ENCODE measurements at places on chromosomes 13 and 19. TPM values are rescaled to one million over a fixed set of nuclear protein-coding genes. Genes with fewer than 3 reads are reported as not detected.

GRCh38 chr19:47707135-47707925 is 5.9 kb upstream of the EHD2 start:
- peak; percentile 76 for DNase-seq

DNA sequence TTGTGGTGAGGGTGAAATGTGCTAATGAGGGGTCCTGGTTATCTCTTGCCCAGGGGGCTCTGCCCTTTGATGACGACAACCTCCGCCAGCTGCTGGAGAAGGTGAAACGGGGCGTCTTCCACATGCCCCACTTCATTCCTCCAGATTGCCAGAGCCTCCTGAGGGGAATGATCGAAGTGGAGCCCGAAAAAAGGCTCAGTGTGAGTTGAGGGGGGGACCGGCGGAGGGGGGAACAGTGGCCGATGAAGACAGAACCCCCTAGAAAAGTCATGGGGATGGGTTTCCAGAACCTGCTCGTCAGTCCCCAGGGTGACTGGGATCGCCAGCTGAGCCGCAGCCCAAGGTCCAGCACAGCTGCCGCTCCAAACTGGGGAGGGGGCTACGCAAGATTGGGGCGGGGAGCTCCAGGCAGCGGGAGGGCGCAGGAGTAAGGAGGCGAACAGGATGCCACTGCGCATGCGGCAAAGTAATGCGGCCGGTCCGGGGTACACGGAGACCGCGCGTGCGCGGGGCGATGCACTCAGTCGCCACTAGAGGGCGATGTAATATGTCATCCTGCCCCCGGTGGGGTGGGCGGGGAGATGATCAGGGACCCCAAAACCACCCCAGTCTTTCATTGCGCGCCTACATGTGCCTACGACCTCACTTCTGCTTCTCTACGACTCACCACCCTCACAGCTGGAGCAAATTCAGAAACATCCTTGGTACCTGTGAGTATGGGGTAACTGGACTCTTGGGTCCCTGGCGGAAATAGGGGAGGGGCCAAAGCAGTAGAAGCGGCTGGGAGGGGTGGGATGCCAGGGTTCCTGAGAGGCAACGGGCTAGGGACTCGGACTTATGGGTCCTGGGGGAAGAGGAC is 17.9 kb downstream of the BRSK1 start:
- peak; percentile 73 for DNase-seq

- DNase-seq = no peak
Observed at GRCh38 chr13:48302871-48303358, 636 bp upstream of the RB1 start.

GRCh38 chr13:27442797-27443196 is 7.6 kb downstream of the MTIF3 start:
- DNase-seq = no peak

DNA sequence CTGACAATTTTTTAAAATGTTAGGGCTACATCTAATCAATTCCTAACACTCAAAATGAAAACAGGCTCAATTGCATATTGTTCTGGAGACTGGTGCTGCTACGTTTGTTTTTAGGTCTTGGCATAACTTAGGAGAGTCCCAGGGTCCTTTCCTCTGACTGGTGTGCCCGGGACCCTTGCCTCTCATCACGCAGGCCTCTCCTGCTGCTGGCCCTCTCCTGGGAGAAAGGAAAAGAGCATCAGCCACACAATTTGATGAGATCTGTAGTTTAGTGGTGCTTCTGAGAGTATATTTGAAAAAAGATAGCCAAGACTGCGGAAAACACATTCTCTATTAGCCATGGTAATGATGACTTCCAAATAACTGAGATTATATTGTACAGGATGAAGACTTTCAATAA is 380.0 kb downstream of the KLF12 start:
- no peak for DNase-seq

DNA sequence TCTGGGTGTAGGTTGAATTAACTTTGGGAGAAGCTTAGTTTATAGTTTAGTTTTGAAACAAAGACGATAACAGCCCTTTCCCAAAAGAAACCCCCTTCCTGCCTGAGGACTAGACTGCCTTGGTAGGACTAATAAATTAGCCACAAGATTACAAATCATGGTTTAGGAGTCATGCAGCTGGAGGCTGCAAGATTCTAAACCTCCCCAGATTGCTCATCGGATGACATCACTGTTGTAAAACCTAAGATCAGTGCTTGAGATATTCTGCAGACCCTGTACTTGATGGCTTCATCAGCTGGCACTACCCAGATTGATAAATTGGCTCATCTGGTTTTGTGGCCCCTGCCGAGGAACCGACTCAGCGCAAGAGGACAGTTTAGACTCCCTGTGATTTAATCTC is 35.9 kb upstream of the MPHOSPH8 start:
- DNase-seq = peak; percentile 91

DNA sequence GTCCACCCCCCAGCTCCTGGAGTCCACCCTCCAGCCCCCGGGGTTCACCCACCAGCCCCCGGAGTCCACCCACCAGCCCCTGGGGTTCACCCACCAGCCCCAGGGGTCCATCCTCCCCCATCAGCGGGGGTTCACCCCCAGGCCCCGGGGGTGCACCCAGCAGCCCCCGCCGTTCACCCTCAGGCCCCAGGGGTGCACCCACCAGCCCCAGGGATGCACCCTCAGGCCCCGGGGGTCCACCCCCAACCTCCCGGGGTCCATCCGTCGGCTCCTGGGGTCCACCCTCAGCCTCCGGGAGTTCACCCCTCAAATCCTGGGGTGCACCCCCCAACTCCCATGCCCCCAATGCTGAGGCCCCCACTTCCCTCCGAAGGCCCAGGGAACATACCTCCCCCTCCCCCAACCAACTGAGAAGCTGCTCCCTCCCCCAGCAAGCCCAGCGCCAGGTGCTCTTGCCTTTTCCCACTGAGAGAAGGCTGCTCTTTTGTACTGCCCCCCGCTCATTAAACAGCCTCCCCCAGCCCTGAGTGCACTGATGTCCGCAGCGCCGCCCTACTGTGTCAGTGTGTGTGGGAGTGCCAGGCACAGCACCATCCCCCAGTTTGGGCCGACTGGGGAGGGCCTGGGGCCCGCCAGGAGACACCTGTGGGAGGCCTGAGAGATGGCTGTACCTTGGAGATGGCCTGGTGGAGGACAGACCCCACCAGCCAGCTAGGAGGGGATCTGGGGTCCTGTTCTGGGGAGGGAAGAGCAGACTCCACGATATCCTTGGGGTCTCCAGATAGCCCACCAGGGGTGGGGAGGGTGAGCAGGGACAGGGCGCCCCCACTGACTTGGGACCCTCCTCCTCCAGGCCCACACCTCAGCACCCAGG is 750 bp upstream of the AMH start:
- DNase-seq = no peak

DNA sequence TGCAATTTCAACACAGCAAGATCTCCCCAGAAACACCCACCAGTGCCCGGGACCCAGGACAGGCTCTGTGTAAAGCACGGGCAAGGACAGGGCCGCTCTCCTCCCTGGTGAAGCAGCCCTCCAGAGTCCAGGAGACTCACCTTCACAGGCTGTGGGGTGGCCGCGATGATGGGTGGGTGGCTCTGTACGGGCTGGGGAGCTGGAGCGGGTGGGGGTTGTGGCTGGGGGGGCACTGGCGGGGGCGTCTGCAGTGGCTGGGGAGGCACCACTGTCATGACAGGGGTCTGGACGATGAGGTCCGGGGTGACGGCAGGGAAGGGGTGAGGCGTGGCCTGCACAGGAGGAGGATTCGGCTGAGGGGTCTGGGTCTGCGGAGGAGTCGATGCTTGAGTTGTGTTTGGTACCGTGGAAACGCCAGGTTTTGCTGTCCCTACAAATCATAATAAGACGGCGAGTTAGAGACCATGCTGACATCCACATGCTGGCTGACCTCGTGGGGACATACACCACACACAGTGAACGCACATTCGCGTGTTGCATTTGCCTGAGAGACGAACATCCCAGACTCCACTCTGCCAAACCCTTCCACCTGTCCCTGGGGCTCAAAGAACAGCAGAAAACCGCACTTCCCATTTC is 33.1 kb upstream of the EPHX3 start:
- DNase-seq = no peak

DNA sequence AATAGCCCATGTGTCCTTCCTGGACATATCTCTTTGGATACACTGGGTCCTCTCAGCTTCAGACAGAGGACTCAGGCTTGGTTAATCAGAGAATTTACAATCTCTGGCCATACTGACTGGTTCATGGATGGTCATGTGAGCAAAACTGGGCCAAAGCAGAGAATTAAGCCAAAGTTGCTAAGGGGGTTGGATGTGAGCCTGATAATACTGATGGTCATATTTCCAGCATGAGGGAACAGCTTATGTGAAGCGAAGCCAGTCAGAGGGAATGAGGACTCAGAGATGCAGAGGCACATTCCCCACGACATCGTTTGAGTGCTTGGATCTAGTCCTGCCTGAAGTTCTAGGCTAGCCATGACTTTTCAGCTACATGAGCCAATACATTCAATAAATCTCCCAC is 22.0 kb upstream of the LRRC4B start:
- DNase-seq = no peak

DNA sequence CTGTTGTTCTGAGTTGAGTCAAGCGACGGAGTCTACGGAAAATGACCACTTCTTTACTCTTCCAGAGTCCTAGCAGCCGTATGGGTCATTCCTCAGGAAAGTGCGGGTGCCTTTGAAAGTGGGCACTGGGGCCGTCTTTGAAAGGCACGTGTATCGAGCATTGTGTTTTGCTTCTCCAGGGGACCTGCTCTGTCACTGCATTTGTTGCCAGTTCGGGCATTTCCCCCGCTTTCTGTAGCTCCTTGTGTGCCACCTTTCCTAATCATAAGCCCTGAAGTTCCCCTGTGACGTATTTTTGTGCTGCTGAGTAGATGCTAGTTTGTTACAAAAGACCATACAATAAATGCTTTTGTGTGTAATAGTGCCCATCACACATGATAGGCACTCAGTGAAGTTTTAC is 24.4 kb downstream of the SPATA13 start:
- no peak for DNase-seq

- no peak for DNase-seq
Observed at GRCh38 chr13:24617256-24618010, 62.8 kb upstream of the ATP12A start.

GRCh38 chr19:8338835-8339234 is 4.2 kb downstream of the KANK3 start:
- no peak for DNase-seq

- no peak for DNase-seq
Observed at GRCh38 chr13:36850790-36851438, 31.9 kb downstream of the RFXAP start.

- DNase-seq = no peak
Observed at GRCh38 chr13:39970177-39970846, 314.9 kb downstream of the COG6 start.

DNA sequence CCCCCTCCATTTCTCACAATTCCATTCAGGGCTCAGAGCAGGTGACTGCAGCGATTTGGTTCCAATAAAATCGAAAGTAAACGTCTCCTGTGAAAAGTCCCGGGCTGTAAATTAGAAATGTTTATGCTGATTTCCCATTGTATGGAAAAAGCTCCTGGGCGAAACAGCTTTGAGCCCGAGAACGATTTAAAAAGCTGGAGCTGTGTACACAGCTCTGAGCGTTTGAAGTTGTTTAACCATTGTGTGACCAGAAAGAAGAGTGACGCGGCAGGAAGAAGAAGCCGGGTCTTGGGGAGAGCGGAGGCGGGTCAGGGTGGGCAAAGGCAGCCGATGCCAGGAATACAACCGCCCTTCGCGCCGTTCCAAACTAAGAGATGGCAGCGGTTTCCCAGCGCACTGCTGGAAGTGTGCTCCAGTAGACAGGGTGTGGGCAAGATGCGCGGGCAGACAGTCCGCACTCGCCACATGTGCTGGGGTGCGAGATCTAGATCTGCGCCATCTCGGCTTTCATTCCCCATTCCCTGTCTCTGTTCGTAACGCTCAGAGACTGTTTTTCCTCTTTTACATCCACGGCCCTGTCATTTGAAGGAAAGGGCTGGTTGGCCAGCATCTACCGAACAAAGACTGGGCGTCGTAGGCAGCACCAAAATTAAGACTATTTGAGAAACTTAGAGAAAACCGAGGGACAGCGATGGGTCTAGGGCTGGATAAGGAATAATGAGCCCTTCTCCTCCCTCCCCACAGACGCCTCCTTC is 960 bp upstream of the GSX1 start:
- no peak for DNase-seq

Gene FCAR
- not detected for total RNA-seq

Gene OR4F17
- total RNA-seq = not detected

Gene SLC10A2
- total RNA-seq = not detected

Gene RINL
- total RNA-seq = 1.0 TPM

Gene KIR2DL3
- not detected for total RNA-seq

Gene PEX11G
- total RNA-seq = 0.74 TPM

Gene ZNF841
- total RNA-seq = 18.4 TPM

Gene CGB1
- total RNA-seq = 2.6 TPM

Gene AZU1
- total RNA-seq = not detected

Gene TNNI3
- total RNA-seq = 0.42 TPM
